ENCODE measurements at places on chromosomes 2 and 18.

- DNase-seq: no peak
Observed at GRCh38 chr2:69620870-69621269, 22.7 kb downstream of the AAK1 start.

DNA sequence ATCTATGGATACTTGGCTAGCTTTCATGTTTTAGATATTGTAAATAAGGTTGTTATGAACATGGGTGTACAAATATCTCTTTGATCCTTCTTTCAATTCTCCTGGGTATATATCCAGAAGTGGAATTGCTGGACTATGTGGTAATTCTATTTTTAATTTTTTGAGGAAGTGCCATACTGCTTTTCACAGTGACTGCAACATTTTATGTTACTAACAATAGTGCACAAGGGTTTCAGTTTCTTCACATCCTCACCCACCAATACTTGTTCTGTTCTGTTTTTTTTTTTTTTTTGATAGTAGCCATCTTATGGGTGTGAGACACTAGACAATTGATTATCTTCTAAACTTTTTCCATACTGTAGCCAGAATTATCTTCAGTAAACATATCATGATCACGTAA lies 17.3 kb upstream of the NEUROD1 start:
- no peak for DNase-seq

- DNase-seq: no peak
Observed at GRCh38 chr2:128638341-128639119, 319.9 kb upstream of the HS6ST1 start.

- DNase-seq: peak; percentile 74
Observed at GRCh38 chr2:142536966-142537365, 340.5 kb upstream of the KYNU start.

GRCh38 chr18:58495207-58495606 lies 133.7 kb downstream of the ALPK2 start:
- no peak for DNase-seq

GRCh38 chr2:161118722-161119121 lies 41.5 kb upstream of the TANK start:
- no peak for DNase-seq

GRCh38 chr2:9982248-9982647 lies 30.8 kb downstream of the GRHL1 start:
- no peak for DNase-seq

DNA sequence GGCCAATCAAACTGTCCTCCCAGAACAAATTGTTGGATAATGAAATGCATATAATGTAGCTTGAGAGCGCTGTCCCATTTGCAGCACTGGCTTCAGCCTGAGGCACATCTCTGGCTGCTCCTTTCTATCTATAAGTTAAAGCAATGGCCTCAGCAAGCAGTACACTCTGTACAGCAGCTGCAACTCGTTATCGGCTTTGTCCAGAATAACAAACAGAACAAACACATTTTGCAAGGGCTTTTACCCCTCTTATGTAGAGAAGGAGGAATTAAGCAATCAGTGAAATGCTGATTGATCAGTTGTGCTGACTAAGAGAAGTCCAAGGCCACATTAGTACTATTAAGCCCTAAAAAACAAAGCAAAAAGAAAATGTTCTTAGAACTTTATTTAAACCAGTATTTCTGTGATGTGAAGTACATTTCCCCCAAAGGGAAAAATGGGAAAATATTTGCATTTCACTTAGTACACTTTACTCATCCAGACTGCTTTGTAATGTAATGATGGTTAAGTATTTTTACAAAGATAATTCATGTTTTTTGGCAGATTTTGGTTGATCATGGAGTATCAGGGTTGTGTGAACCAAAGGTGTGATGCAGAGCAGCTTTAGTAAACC lies 15.0 kb upstream of the CPS1 start:
- DNase-seq: no peak

- DNase-seq: no peak
Observed at GRCh38 chr18:12014086-12014485, 32.8 kb downstream of the IMPA2 start.

GRCh38 chr18:41768467-41768866 lies 186.6 kb upstream of the PIK3C3 start:
- DNase-seq: no peak

- DNase-seq: no peak
Observed at GRCh38 chr2:37191253-37191652, 2.8 kb upstream of the SULT6B1 start.

DNA sequence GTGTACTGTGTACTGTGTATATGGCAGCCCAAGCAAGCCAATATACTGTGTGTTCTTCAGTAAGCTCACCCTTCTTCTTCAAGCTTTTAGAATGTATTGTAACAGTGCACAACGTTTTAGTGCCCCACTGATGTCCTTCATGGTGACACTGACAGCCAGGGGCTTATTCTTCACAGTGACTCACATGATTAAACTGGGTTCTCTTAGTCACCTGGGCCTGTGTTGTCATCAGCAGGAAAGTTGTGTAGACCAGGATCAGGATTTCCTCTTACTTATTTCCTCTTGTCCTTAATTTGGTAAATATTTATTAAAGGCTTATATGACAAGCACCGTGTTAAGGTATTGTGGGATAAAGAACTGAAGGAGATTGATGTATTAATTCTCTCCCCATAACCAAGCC lies 67.9 kb upstream of the THOC1 start:
- DNase-seq: no peak

Data from trophoblast cell (in vitro differentiated cells and primary cell).